ENCODE measurements at places on chromosomes 12 and 14.

- no peak for DNase-seq
These were observed 53.3 kb downstream of the TRAF3 start for GRCh38 chr14:102830474-102831045.

GRCh38 chr14:78327426-78328221 is 157.5 kb downstream of the NRXN3 start:
- DNase-seq = peak; percentile 57

GRCh38 chr12:89672589-89672979 is 36.1 kb downstream of the ATP2B1 start:
- no peak for DNase-seq

- DNase-seq = peak; percentile 19
These were observed 25.4 kb downstream of the FGF6 start for GRCh38 chr12:4420138-4420670.

DNA sequence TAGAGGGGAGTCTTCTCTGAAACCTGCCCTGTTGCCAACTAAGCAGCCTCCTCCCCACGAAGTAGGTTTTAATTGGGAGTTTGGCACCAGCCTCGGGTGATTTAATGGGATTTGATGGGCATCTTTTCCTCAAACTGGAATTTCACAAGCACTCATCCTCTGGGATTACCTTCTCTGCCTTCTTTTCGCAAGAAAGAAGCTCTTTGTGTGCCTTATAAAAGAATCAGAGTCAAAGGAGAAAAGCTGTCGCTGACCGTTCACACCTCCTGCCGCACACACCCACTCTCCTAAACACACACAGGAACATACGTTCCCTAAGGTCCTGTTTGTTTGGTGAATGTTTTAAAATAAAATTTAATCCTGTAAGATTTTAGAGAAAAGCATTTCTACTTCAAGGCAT is 84.0 kb downstream of the PRMT8 start:
- no peak for DNase-seq

GRCh38 chr12:16323010-16323409 is 24.4 kb upstream of the MGST1 start:
- no peak for DNase-seq

DNA sequence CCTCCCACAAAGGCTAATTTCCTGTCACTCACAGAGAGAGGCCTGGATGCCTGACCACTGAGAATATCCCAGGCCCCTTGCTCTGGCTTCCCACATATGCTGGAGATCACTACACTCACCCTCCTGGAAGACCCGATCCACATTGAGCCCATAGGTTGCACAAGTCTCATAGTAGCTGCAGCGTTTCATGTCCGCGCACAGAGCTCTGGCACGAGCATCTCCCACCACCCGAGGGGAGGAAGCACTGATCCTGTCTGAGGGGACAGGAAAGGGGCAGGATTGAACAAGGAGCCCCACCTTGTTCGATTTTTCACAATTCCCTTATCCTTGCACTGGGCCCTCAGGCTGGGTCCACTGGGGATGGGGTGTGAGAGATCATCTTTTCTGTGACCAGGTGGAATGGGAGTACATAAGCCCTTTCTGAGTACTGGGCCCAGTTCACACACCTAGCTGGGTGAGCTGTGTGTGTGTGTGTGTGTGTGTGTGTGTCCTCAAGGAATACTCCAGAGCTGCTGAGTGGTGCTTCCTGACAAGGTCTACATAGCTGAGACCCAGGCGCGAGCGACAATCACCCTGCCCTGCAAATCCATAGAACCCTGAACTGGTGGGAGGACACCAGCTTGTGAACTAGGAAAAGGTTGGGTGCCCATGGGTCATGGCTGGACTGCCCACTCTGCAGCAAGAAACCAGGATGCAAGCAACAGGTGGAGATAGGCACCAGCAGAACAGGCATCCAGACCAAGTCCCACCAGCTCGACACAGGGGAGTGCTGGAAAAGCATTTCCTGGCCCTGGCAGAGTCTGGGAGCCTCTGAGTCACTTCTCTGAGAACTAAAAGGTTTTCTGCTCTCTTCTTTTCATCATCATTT is 5.6 kb downstream of the AGAP2 start:
- DNase-seq = peak; percentile 61

- peak; percentile 63 for DNase-seq
These were observed 13.5 kb upstream of the EML1 start for GRCh38 chr14:99779751-99780150.

DNA sequence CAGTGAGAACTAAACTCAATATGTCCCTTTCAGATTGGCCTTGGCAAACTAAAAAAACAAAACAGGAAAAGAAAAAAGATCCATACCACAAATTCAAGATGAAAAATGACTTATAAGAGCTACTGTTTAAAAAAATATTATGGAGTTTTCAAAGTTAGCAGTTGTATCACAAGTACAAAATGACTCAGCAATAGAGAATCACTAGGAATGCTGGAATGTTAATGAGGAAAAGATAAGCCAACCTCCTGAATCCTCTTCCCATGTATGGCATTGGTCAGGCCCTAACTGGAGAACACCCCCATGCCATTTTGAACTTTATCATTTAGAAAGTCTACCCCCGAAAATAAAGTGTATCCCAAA is 62.2 kb downstream of the PPP1R36 start:
- DNase-seq = no peak

- no peak for DNase-seq
These were observed 184.6 kb downstream of the NPAS3 start for GRCh38 chr14:33123281-33123680.

GRCh38 chr14:80522411-80522810 is 311.1 kb upstream of the DIO2 start:
- DNase-seq = no peak

DNA sequence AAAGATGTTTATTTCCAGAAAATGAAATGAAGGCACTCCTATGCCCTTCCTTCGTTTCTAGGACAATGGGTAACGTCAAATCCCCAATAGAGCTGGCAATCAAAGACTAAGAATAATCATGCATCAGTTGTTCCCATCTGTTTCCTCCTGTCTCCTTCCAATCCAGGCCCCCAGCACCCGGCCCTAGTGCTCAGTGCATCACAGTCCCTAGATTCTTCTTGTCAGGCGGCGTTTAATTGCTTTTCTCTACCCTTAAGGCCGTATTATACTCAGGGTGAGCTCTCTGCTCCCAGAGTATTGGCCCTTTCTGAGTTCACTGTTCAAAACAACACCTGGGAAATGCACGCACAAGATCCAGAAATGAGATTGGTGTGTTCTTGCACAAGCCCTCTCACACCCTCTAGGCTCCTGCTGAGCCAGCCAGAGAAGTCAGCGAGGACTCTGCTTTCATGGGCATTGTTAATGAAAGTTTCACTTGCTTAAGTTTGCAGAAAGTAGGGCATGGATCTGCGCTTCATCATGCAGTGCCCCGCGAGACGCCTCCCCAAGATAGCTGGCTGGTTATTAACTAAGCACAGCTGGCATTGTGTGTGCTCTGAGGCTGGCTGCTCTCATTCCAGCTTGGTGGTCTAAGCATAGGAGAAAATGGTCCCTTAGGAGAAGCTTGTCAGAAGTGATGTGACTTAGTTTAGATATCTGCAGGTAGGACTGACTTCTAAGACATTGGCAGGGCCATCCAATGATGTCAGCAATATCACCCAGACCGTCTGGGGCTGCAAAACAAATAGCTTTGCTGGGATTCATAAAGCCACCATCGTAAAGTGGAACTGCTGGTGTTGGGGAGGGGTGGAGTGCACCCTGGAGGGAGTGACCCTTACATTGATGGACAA is 28.7 kb downstream of the CRACR2A start:
- DNase-seq = peak; percentile 51

- DNase-seq = no peak
These were observed 17.7 kb upstream of the C14orf180 start for GRCh38 chr14:104561632-104562495.

DNA sequence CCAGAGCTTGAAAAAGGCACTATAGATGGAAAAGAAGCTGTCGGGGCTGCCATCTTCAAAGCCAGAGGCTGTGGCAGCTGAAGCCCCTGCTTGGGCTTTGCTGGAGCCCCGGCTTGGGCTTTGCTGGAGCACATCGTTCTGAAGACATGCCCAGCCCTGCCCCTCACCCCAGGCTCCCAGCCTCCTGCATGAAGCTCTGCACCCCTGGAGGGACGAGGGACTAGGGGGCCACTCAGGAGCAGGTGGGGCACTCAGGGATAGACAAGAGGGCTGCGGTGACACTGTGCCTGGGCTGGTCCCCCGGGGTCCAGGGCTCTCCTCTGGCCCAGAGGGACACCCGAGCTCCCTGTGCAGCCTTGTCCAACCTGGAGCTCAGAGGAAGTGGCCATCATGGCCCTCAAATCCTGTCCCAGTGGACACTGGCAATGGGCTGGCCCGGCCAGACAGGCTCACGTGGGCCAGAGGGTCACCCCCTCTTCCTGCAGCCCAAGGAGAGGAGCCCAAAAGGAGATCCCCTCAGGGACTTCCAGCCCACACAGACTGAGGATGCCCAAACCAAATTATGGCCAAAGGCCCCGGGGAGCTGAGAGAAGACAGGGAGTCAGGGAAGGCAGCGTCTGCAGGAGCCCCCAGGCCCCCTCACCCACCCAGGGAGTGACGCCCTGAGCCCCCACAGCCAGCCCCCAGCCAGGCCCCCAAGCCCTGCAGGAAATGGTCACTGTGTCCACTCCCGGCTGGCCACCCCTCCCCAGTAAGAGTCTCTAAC is 23.1 kb upstream of the C14orf180 start:
- no peak for DNase-seq

DNA sequence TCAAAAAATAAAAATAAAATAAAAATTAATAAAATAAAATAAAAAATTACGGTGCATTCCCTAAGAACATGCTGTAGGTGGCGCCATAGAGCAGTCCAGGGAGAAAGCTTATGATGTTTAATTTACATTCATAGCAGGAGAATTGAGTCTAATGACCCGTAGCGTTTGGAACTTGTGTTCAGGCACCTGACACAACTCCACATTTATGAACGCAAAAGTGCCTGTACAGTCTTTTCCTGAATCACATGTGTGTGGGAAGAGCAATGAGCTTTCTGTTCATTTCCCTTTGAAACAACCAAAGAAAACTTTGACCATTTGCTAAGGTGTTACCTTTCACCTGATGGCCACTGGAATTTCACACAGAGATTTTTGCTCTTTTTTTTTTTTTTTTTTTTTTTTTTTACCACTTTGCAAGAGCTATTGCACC is 60.6 kb upstream of the KCNA1 start:
- DNase-seq = peak; percentile 16

GRCh38 chr12:124577986-124578385 is 10.6 kb upstream of the NCOR2 start:
- no peak for DNase-seq

- no peak for DNase-seq
These were observed 13.9 kb upstream of the DEGS2 start for GRCh38 chr14:100173353-100173752.

DNA sequence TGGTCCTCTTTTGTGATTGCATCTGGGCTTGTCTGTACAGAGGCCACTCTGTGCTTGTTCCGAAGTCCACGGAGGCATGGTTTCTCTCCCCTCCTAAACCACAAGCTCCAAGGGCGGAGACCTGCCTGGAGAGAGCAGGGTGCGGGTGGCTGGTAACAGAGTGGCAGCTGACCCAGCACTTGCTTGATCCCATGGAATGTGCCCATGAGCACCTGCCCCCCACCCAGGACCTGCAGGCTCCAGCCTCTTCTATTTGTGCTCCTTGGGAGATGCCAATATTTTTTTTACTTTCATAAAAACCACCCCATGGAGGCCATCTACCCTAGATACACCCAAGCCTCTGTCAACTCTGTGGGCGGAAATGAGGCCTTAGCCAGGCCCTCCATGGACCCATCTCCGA is 104.7 kb downstream of the PRMT8 start:
- no peak for DNase-seq

- DNase-seq = no peak
These were observed 58.5 kb upstream of the OSBPL8 start for GRCh38 chr12:76618031-76618430.

- DNase-seq = no peak
These were observed 64.2 kb downstream of the DNAI7 start for GRCh38 chr12:25130741-25131188.

GRCh38 chr12:116968986-116969385 is 58.2 kb downstream of the FBXW8 start:
- no peak for DNase-seq

DNA sequence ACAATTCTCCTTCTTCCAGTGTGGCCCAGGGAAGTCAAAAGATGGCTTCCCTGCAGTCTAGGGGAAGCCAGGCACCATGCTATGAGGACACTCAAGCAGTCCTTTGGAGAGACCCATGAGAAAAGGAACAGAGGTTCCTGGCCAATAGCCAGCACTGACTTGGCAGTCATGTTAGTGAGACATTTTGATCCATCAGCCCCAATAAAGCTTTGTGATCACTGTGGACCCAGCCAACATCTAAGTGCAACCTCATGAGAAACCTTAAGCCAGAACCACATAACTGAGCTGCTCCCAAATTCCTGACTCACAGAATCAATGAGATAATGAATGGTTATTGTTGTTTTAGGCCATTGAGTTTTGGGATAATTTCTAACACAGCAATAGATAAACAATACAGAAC is 51.0 kb upstream of the NAP1L1 start:
- DNase-seq = no peak

- DNase-seq = no peak
These were observed 3.9 kb downstream of the MED21 start for GRCh38 chr12:27026257-27026656.

- DNase-seq = no peak
These were observed 8.9 kb downstream of the GTF2A1 start for GRCh38 chr14:81211844-81212243.

DNA sequence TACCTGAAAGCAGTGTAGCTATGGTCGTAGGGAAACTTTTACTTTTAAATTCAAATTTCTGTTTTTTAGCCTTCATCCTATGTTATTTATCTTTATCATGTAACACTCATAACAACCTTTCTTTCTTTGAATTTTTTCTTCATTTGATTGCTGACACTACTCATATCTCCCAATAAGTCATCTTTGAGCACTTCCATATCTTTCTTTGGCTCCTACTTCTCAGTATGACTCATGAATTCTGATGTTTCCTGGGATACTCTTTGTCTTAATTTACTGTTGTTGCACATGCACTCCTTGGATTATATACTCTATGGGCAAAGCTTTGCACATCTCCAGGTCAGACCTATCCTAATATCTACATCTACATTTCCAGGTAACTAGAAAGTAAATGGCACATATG is 18.1 kb upstream of the IAPP start:
- DNase-seq = no peak
